ENCODE measurements at places on chromosomes 11 and 22.

DNA sequence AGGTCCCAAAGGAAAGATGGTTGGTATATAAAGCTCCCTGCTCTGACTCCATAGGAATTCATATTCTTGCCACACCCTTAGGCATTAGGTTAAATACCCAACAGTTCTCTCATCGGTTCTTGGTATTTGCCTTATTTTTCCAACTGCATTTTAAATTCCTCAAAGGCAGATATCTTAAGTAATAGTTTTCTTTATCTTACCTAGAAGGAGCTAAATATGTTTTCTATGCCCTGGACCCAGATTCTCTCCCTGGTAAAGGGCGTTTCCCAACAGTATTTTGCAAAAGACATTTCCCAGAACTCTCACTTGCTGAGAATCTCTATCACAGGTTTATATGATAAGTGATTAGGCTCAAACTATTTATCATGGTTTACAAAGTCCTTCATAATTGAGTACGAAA lies 158.6 kb upstream of the BDNF start:
- no peaks in the 10 kb centered on the region for H3K27me3 ChIP-seq
- DNase-seq, result no peak
- H3K4me1 ChIP-seq, result no peaks in the 10 kb centered on the region
- no peak overlapping the region for H3K4me3 ChIP-seq

GRCh38 chr11:44634401-44635281 lies 69.2 kb downstream of the CD82 start:
- H3K27me3 ChIP-seq, result peaks cover 23% of the 10 kb centered on the region
- DNase-seq, result no peak
- no peak overlapping the region for H3K27ac ChIP-seq
- no peaks in the 10 kb centered on the region for H3K36me3 ChIP-seq
- no peak overlapping the region for H3K4me3 ChIP-seq

DNA sequence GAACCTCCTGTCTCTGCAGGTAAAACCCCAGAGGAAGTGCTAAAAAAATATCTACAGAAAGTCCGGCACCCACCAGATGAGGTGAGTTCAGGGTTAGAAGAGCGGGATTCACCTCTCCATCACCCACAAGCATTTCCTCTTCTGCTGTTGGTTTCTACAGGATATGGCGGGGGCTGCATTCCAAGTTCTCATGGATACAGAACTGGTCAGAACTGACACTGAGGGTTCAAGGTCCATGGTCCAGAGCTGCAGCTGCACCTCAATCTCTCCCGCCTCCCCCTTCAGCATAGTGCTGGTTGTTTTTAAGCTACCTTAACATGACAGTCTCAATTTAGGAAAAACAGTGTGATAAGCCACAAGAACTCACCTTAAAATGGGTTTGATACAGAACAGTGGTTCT lies 19.2 kb downstream of the DTX4 start:
- peaks cover 95% of the 10 kb centered on the region for H3K36me3 ChIP-seq
- H3K4me1 ChIP-seq, result peaks cover 25% of the 10 kb centered on the region
- H3K27ac ChIP-seq, result no peak overlapping the region

- DNase-seq, result no peak
- no peaks in the 10 kb centered on the region for H3K36me3 ChIP-seq
- H3K27me3 ChIP-seq, result peaks cover 9% of the 10 kb centered on the region
- no peak overlapping the region for H3K27ac ChIP-seq
- no peaks in the 10 kb centered on the region for H3K4me1 ChIP-seq
Observed at GRCh38 chr11:119843877-119844276, 114.9 kb upstream of the NECTIN1 start.

DNA sequence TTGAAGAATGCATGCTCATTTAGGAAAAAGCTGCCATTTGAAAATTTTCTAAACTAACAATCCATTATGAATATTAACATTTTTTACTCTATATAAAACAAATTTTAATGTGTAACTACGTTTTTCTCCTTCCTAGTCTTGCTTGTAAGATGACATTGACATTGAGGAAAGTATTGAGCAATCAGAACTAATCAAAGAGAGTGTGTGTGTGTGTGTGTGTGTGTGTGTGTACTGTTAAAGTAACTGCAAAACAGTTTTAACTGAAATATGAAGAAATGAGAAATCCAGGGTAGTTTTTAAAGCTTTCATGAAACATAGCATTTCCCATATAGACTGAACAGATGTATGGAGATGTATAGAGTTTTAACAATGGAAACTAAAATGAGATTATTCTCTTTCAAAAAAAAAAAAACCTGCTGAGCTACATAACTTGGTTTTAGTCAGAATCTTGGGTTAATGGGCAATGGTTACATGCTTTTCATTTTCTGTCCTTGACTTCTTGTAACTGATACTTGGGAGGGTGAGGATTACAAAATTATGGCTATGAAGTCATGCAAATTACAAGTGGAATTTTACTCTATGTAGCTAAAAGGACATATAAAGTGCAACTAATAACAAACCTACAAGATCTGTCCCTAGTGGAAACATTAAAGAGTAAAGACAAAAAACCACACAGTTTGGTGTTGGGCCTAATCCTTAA lies 2.0 kb downstream of the PDGFD start:
- H3K27me3 ChIP-seq, result peaks cover 10% of the 10 kb centered on the region
- H3K4me1 ChIP-seq, result peaks cover 21% of the 10 kb centered on the region
- H3K4me3 ChIP-seq, result no peak overlapping the region
- no peaks in the 10 kb centered on the region for H3K36me3 ChIP-seq
- no peak overlapping the region for H3K27ac ChIP-seq
- no peak for DNase-seq

DNA sequence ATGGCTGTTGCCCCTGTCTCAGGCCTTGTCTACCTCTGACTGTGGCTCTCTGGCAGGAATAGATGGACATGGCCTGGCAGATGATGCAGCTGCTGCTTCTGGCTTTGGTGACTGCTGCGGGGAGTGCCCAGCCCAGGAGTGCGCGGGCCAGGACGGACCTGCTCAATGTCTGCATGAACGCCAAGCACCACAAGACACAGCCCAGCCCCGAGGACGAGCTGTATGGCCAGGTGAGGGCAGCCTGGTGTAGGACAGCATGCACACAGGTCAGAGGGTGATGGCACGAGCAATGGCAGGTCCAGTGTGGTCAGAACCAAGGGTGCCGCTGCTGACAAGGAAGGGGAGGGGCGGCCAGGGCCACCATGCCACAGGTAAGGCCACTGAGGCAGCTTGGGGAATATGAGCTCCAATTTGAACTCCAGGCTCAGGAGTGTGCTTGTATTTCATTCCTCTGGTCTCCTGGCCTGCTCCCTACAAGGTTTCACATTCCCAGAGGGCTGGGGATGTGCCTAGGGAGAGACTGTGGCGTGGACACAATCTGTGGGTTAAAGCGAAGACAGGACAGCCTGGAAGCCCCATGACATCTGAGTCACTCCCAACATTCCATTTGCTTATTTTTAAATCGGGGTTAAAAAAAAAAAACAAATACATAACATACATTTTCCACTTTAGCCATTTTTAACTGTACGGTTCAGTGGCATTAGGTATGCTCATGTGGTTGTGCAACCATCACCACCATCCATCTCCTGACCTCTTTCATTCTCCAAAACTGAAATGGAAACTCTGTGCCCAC lies 562 bp downstream of the FOLR3 start:
- H3K4me1 ChIP-seq, result no peaks in the 10 kb centered on the region
- peaks cover 12% of the 10 kb centered on the region for H3K27me3 ChIP-seq
- H3K36me3 ChIP-seq, result no peaks in the 10 kb centered on the region

GRCh38 chr11:123694551-123694950 lies 40.1 kb upstream of the SCN3B start:
- H3K36me3 ChIP-seq, result no peaks in the 10 kb centered on the region
- H3K4me1 ChIP-seq, result peaks cover 2% of the 10 kb centered on the region
- peaks cover 15% of the 10 kb centered on the region for H3K27me3 ChIP-seq
- DNase-seq, result no peak

DNA sequence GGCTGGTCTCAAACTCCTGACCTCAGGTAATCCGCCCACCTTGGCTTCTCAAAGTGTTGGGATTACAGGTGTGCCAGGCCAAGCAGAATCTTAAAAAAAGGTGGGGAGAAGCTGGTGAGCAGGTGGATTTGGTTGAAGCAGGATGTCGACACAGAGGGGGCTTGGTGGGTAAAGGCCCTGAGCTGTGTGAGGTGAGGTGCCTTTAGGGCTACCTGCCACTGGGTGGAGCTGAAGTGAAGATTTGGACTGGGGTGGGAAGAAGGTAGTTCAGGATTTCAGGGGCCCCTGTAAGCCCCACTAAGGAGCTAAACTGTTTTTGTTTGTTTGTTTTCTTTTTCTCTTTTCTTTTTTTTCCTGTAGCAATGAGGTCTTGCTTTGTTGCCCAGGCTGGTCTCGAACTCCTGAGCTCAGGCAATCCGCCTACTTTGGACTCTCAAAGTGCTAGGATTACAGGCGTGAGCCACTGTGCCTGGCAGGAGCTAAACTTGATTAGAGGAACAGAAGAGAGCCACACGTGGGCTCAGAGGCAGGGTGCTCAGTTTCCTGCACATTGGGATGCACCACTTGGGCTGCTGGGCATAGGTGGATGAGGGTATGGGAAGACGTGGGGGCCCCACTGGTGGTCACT lies 6.0 kb downstream of the P2RX6 start:
- no peak for DNase-seq
- H3K36me3 ChIP-seq, result no peaks in the 10 kb centered on the region
- no peak overlapping the region for H3K4me3 ChIP-seq

DNA sequence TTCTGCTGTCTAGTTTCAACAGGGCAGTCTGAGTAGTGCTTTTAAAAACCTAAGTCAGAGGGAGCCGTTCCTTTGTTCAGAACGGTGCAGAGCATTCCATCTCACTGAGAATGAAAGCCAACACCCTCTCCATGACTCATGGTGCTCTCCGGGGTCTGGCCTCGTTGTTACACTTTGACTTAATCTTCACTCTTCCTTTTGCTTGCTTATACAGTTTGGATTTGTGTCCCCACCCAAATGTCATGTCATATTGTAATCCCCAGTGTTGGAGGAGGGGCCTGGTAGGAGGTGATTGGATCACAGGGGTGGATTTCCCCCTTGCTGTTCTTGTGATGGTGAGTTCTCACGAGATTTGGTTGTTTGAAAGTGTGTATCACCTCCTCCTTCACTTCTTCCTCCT lies 292.2 kb downstream of the ST3GAL4 start:
- no peaks in the 10 kb centered on the region for H3K27me3 ChIP-seq
- H3K4me3 ChIP-seq, result no peak overlapping the region
- H3K4me1 ChIP-seq, result no peaks in the 10 kb centered on the region
- no peak overlapping the region for H3K27ac ChIP-seq
- DNase-seq, result no peak

DNA sequence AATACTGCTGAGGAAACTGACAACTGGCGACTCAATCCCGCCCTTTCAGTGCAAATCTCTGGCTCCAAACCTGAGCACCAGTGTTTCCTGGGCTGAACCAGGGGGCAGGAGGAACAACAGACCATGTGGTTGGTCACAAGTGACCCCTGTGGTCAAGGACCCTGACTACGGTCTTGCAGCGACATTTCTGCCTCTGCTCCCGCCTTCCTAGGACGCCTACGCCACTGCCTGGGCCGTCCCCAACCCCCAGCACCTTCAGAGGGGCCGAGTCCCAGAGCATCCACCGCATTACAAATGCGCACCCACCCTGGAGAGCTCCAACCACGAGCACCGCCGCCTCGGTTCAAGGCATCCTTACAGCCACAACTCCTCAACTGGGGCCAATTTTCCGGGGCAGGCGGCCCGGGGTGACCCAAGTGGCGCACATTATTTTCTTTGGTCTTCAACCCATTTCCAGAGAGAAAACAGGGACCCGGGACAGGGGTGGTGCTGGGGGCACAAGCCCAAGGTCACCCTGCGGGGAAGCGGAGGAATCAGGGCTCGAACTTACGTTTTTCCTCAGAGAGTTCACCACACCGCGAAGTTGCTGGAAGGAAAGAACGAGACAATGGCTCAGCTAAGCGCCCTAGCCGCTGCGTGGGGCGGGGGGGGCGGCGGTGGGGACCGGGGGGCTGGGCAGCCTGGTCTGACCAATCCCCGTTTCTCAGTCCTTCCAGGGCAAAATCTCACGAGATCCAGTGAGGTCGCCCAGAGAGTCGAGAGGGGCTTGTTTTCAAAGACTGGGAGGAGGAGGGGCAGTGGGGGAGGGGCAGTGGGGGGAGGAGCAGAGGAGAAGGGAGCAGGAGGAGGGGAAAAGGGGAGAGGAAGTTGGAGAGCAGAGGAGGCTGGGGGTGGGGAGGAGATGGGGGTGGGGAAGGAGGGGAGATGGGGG lies 1.8 kb downstream of the PRAME start:
- no peak overlapping the region for H3K27ac ChIP-seq
- H3K4me1 ChIP-seq, result peaks cover 9% of the 10 kb centered on the region
- H3K36me3 ChIP-seq, result no peaks in the 10 kb centered on the region
- no peaks in the 10 kb centered on the region for H3K27me3 ChIP-seq
- H3K4me3 ChIP-seq, result no peak overlapping the region

DNA sequence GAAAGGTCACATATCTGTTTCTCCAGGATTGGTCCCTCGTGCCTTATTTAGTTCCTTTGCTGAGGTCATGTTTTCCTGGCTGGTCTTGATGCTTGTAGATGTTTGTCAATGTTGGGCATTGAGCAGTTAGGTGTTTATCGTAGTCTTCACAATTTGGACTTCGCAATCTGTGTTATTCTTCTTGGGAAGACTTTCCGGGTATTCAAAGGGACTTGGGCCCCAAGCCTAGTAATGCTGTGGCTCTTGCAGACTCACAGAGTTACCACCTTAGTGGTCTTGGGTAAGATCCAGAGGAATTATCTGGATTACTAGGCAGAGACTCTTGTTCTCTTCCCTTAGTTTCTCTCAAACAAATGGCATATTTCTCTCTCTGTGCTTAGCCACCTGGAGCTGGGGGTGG lies 223.5 kb downstream of the GRIK4 start:
- no peak for DNase-seq
- no peaks in the 10 kb centered on the region for H3K36me3 ChIP-seq
- no peaks in the 10 kb centered on the region for H3K4me1 ChIP-seq
- H3K27me3 ChIP-seq, result peaks cover 17% of the 10 kb centered on the region

DNA sequence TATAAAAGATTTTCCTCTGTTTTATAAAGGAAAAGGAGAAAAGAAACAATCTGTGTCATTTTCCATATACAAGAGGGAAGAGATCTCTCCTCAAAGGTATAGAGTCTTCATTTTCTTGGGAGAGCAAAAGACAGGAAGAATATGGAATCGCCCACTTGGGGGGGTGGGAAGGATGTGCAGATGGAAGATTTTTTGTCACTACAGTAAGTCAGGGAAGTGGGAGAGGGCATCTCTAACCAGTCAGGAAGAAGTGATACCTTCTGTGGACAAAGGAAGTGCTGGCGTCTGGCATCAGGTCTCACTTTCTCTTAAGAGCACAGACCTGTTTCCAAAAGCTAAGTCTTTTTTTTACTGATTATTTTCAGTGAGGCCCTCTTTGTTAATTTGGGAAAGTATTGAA lies 1.4 kb downstream of the PRR14L start:
- peaks cover 46% of the 10 kb centered on the region for H3K4me1 ChIP-seq
- peaks cover 31% of the 10 kb centered on the region for H3K36me3 ChIP-seq
- DNase-seq, result no peak

Data from activated B cell treated with CpG ODN at 0.5 μM for 24 hours (primary cell).